ENCODE measurements at places on chromosomes 6 and 20.
A peak's percentile ranks its signal among the peaks of the same experiment; 100 is the strongest.

GRCh38 chr6:6730831-6731230 is 142.3 kb downstream of the LY86 start:
- peak; percentile 65 for DNase-seq

- peak; percentile 31 for DNase-seq
Observed at GRCh38 chr6:37840143-37840939, 20.8 kb downstream of the ZFAND3 start.

DNA sequence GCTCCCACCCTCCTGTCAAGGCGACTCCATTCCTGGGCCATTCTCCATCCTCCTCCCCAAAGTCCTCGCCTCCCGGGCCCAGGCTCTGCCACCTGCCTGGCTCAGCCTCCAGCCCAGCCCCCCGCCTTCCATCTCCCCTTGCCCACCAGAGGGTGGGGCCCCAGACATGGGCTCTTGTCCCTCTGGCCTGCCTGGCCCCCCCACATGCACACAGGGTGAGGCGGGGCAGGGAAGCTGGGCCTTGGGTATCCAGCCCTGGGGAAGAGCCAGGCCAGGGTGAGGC is 95.2 kb downstream of the YTHDF1 start:
- DNase-seq, result no peak

- DNase-seq, result no peak
Observed at GRCh38 chr20:58660855-58661597, 9.9 kb downstream of the STX16 start.

GRCh38 chr6:24089736-24090135 is 36.3 kb upstream of the NRSN1 start:
- no peak for DNase-seq

GRCh38 chr20:31712112-31712553 is 10.5 kb downstream of the BCL2L1 start:
- peak; percentile 9 for DNase-seq

- no peak for DNase-seq
Observed at GRCh38 chr6:106825156-106825555, 149.4 kb downstream of the CD24 start.

DNA sequence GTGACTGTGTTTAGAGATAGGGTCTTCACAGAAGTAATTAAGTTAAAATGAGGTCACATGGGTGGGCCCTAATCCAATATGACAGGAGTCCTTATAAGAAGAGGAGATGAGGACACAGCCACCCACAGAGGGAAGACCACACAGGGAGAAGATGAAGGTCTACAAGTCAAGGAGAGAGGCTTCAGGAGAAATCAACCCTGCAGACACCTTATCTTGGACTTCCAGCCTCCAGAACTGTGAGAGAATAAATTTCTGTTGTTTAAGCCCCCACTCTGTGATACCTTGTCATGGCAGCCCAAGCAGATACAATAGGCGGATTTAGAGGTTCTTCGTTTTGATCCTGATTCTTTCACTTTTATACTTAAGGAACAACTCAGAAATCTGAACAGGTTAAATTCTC is 63.5 kb upstream of the NEDD9 start:
- DNase-seq, result no peak

- no peak for DNase-seq
Observed at GRCh38 chr6:111980971-111981840, 72.7 kb upstream of the CCN6 start.

DNA sequence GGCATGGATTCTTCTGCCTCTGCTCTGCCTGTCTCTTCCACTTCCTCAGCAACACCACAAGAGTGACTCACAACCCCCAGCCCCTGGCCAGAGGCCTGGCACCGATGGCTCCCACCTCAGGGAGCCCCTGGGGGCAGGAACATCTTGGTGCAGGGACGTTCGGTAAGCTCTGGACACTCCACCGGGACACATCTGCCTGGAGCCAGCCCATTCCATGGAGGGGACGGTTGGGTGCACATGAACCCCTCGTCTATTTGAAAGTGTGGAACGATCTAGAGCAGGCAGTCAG is 246.5 kb downstream of the ERMARD start:
- DNase-seq, result no peak
